ENCODE measurements at places on chromosomes 6 and 20.

DNA sequence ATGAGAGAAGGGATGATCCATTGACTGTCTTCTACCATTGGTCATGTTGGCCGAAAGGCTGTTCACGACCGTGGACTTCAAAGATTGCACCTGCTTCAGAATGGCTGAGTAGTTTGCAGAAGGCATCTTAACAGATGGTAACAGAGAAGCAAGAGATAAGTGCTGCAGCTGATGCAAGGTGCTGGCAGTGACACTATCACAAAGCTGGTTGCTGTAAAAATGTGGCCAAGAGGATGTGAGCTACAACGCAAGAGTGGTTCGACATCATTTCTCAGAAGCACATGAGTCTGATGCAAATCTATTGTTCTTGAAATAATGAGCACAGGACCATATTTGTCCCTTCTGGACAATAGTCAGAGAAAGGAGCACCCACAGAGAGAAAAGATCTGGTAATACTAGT, 27.0 kb upstream of the ANKEF1 start:
- no peak for DNase-seq

- DNase-seq = no peak
Measured at GRCh38 chr6:88115307-88115706, 50.8 kb downstream of the CNR1 start.

GRCh38 chr6:139184047-139184446, 49.2 kb downstream of the HECA start:
- DNase-seq = no peak

DNA sequence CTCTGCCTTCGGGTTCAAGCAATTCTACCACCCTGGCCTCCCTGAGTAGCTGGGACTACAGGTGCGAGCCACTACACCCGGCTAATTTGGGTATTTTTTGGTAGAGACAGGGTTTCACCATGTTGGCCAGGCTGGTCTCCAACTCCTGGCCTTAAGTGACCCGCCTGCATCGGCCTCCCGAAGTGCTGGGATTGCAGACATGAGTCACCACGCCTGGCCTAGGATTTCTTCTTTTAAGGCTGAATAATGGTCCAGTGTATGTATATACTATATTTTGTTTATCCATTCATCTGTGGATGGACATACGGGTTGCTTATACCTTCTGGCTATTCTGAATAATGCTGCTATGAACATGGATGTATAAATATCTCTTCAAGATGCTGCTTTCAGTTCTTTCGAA, 17.1 kb downstream of the RIOK1 start:
- DNase-seq = no peak

- no peak for DNase-seq
Measured at GRCh38 chr20:6708010-6708409, 59.5 kb upstream of the BMP2 start.

DNA sequence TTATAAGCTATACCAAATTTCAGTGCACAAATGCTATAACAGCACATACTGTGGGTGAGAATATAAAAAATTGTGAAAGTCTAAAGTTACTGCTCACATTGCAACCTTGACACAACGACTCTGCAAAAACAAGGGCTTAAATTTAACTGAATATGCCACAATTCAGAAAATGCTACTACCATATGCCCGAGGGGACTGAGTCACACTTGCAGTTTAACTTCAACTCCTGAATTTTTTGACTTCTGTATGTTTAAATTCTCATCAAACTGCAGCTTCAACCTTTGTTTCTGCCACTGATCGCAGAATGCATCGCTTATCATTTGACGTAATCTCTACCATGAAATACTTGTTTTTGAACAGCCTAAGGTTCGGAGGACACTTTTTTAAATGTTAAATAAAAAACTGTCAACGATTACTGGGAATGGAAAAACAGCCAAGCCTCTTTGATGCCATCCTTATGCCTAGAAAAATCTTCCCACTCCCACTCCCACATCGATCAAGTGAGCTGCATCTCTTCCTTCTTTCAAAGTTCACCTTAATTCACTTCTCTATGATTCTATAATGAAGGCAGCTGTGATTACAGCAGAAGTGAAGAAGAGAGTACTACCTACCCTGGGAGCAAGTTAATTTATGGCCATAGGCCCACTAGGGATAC, 136.5 kb downstream of the ATXN1 start:
- no peak for DNase-seq

DNA sequence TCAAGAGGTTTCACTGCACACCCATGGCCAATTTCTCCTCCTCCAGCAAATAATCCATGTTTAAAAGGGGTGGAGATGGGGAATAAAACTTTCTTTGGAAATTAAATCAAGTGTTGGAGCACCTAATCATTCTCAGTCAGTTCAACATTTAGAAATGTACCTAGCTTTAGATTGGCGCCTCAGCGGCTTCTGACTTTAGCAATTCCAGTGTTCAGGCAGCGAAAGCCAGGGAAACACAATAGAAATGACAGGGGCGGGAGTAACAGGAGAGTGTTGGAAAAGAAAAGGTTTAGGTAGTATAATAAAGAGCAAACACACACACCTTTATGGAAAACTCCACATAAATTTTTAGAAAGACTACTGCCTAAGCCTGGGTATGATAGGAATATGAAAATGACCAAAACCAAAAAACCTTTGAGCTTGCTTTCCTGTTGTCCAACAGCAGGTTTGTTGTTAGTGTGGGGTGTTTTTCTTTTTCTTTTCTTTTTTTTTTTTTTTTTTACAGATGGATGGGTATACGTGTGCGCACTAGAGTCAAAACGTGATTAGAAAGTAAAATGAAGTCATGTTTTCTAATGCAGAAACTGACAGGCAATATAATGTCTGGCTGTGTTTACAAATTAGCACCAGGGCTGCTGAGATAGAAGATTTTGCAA, 7.7 kb downstream of the TFAP2A start:
- no peak for DNase-seq

GRCh38 chr6:89067796-89068195, 12.8 kb upstream of the PNRC1 start:
- DNase-seq = no peak

DNA sequence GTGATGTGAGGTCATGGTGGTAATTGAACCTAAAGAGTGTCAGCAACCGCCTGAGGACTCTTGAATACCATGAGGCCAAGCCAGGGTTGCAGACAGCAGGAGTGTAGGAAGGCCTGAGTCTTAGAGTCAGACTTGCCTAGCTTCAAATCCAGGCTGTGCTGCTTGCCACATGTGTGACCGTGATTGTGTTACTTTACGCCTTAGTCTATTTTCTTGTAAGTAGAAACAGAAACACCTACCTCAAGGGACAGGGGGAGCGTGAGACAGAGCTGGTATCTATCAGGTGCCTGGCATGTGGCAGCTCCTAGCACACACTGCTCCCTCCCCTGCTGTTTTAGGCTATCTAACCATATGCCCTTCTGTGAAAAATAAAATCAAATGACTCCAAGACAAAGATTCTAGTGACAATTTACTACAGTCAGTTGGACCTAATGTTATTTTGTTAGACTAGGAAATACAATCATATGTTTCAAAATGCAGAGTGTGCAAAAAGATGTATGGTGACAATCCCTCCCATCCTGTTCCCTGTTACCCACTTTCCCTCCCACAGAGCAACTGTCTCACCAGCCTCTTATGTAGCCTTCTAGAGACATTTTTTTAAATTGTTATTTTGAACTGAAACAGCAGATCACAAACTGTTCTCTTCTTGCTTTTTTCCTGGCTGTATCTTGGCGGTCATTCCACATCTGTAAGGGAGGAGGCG, 21.7 kb downstream of the TAF8 start:
- no peak for DNase-seq

DNA sequence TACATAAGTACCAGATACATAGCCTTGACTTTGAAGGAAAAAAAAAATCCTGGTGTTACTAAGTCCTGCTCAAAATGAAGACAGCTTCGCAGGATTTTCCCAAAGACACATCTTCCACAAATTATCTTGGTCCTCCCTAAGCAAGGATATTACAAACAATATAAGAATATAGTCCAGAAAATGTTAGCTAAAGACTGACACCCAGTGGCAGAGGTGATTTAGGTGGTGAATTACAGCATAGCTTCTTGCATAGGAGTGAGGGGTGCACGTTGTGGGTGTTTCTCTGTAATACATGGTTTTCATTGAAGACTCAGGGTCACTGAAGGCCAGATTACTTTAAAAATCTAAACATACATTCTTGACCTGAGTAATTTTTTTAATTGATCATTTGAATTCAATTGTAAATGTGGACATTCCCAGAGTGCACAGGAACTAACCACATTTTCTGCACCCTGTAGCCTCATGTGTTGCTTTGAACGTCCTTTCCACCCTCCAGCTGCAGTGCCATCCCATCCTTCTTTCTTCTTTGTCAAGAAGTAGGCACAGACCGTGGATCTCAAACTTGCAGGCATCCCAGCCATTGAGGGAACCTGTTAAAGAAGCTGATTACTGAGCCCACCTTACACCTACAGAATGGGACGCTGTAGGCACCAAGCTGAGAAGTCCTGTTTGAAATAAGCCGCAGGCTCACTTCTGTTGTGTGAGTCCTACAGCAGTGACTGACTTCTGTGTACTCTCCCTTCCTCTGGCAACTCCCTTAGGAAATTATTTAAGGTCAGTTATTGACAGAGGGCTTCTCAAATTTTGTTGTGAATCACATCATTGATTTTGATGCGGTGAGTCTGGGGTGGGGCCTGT, 102.6 kb downstream of the PERP start:
- peak; percentile 32 for DNase-seq

DNA sequence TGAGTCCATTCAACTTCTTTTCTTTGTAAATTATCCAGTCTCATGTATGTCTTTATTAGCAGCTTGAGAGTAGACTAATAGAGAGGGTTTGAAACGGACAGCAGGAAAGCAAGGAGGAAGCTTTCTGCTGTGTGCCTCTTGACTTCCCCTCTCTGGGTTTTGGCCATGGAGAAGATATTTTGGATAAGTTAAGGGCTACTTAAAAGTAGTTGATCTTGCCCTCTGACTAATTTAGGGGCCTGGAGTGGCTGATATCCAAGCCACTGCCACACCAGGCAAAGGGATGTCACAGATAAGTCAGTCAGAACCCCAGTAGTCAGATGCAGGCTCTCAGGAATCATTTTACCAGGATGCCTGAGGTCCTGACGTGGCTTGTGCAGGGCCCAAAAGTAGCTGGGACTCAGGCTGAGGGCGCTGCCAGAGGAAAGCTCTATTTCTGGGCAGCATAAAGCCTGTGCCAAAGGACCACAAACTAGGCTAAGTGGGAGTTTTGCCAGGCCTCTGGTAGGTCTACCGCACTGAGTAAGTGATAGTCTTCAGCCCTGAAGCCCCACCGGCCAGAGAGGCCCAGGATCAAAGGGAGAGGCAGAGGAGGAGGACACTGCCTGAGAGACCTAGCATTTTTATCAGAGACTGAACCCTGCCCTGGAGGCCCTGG, 41.6 kb upstream of the IYD start:
- DNase-seq = no peak

- no peak for DNase-seq
Measured at GRCh38 chr6:71933881-71934280, 47.5 kb downstream of the RIMS1 start.

- peak; percentile 68 for DNase-seq
Measured at GRCh38 chr20:44496976-44497375, 21.3 kb downstream of the TTPAL start.

GRCh38 chr20:56244259-56244658, 4.3 kb upstream of the MC3R start:
- no peak for DNase-seq

- DNase-seq = peak; percentile 91
Measured at GRCh38 chr6:13454286-13455221, 32.8 kb downstream of the GFOD1 start.

DNA sequence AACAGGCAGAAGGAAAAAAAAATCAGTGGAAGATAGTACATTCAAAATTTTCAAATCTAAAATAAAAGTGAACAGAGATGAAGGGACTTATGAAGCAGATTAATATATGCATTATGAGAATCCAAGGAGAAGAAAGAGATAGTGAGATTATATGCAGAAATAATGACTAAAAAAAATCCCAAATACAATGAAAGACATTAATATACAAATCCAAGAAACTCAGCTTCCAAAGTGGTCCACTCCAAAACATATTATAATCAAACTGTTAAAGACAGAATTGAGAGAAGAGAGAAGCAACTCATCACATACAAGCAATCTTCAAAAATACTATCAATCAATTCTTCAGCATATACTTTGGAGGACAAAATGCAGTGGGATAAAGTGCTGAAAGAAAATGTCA, 73.5 kb upstream of the CARMIL1 start:
- no peak for DNase-seq

GRCh38 chr6:79717989-79718388, 86.9 kb downstream of the SH3BGRL2 start:
- DNase-seq = no peak
